ENCODE measurements at places on chromosomes 7 and 10.

- DNase-seq = no peak
These were observed 246.0 kb upstream of the NFE2L3 start for GRCh38 chr7:25906003-25906402.

DNA sequence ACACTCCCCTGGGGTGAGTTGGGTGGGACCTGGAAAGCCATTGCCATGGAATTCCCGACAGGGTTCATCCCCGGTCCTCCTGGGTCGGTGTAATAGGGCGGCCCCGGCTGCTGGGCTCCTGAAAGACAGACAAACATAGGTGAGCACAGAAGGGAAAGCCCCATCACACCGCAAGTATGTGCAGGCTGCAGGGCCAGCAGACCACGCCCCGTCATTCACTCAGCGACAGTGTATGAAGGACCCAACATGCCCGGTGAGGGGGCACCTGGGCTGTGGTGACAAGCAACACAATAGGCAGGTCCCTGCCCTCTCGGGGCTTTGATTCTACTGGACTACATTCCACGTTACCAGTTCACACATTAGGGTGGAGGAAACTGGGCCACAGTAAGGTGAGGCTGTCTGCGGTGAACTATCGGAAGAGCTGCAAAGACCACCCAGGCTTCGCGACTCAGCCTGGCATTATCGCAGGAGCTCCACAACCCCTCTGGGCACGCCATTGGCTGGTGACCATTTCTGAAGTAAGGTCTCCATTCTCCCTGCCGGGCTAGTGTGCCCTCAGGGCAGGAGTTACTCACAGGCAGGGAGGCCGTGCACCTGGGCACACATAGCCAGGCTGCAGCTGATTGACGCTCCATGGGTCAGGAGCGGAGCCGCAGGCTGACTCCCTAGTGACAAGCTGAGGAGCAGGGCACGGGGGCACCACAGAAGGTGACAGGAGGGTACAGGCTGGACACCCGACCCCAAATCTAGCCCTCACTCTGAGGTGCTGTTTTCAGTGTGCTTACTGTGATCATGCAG, 99.2 kb downstream of the VOPP1 start:
- DNase-seq = no peak

DNA sequence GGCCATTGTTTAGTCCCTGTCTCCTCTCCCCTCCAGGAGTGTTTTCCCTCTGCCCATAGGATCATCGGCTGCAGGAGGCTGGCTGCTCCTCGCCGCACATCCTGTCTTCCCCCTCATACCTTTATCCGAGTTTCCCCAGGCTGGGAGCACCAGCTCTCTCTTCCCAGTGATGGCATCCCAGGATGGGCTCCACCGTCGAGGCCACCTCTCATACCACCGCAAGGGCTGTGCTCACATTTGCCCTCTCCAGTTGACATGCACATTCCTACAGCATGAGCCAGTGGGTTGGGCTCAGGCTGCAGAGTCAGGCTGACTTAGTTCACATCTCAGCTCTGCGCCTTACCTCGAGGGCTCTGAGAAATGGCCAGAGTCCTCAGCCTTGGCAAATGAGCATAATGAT, 12.1 kb downstream of the HKDC1 start:
- peak; percentile 39 for DNase-seq

DNA sequence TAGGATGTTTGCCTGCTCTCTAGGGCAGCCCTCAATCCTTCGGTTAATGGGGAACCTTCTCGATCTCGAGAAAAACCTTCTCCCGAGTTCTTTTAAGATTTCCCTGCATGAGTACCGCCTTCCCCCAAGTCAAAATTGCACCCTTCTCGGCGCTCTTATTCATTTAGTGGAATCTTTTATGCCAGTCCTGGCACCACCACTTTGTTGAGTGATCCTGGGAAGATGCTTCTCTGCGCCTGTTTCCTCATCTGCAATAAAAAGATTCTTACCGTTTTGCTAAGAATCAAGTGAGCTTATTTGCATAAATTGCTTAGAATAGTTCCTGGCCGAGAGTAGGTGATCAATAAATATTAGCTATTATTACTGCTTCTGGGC, 697 bp downstream of the ARPC1A start:
- no peak for DNase-seq

- no peak for DNase-seq
These were observed 40.7 kb downstream of the TARP start for GRCh38 chr7:38232502-38233366.

DNA sequence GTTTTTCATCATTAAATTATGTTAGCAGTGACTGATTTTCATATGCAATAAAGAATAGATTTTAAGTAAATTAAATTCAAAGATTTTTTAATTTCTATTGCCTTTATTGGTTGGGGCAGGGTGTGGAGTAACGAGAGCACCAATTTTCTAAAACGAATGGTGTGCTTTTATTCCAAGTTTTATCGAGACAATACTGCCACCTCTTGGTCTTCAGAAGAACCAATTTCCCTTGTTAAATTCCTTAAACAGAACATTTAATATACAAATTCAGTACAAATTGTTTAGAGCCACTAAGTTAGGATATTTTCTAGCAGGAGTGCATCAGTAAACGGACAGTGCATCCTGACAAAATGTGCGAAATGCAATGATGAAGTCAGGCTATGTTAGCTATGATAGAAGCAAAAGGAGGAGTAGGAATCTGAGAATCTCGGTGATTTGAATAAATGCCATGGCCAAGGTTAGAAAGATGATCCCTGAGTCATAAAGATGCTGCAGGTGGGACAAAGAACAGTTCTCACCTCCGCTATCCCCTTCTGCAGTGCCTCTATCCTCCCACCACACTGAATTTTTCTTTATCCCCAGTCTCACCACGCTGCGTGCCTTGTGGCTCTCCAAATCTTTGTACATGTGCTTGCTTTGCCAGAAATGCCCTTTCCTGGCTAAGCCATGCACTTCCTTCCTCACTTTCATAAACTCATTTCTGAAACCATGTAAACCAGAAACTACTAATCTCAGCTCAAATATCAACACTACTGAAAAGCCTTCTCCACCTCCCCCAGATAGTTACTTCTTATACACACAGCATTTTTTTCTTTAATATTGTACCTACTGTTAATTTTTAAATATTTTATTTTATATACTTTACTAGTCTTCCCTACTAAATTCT, 31.9 kb upstream of the AGBL3 start:
- no peak for DNase-seq

- DNase-seq = no peak
These were observed 25.5 kb downstream of the NYAP1 start for GRCh38 chr7:100509231-100509630.

GRCh38 chr7:15159261-15159660, 256.7 kb upstream of the DGKB start:
- DNase-seq = no peak

GRCh38 chr10:663831-664251, 25.6 kb downstream of the DIP2C start:
- no peak for DNase-seq

- no peak for DNase-seq
These were observed 69.7 kb downstream of the CFAP46 start for GRCh38 chr10:132872658-132873057.

DNA sequence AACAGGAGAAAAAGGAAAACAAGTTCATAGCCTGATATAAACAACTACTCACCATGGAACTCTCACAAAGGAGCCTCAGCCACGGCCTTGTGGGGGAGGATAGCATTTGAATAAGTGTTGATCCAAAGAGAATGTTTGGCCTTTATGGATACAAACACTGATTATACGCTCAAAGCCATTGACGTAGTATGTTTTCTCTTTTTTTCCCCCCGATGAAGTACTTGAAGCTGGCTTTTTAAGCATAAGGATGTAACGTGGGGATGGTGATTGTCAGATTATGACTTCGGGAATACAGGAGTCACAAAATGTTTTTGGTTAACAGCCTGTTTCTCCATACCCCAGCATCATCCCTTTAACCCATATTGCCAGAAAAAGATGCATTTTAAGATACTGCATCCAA, 39.8 kb downstream of the CELF2 start:
- no peak for DNase-seq

- DNase-seq = peak; percentile 36
These were observed 113.4 kb downstream of the PTPN20 start for GRCh38 chr10:47024399-47025252.

DNA sequence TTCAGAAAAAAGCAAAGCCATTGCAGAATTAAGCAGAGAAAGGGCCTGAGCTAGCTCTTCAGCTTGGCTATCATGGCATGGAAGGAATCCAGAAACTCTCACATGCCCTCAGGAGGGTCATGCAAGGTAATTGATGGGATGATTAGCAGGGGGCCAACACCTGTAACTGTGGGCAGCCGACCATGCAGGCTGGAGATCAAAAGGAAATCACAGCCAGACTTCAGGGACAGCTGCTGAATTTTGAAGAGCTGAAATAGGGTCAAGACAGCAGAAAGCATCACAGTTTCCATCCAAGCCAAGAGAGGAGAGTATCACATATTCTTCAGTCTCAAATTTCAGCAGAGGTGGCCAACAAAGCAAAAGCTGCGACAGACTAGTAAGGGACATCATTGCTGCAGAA, 239.6 kb upstream of the STEAP1 start:
- DNase-seq = no peak

DNA sequence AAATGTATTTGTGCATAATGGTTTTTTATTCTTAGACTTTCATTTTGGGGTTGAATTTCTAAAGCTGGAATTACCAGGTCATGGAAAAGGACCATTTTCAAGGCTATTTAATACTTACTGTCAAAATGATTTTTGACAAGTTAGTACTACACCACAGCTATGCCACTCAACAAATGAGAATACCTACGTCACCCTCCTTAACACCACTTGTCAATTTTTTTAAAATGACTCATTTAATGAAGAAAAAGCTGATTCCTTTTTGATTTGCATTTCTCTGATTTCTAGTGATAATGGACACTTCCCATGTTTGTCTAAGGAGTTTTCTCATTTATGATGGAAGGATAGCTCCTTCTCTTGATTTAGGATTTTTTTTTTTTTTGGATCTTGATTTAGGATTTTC, 63.3 kb downstream of the VSTM4 start:
- no peak for DNase-seq

GRCh38 chr7:4042402-4043045, 639.6 kb upstream of the FOXK1 start:
- DNase-seq = no peak

GRCh38 chr7:144414815-144415214, 11.3 kb upstream of the NOBOX start:
- no peak for DNase-seq

GRCh38 chr7:85010306-85010705, 176.6 kb downstream of the SEMA3D start:
- DNase-seq = no peak

GRCh38 chr7:81641873-81642272, 128.0 kb downstream of the HGF start:
- no peak for DNase-seq

- no peak for DNase-seq
These were observed 33.6 kb downstream of the AOAH start for GRCh38 chr7:36690514-36691187.

DNA sequence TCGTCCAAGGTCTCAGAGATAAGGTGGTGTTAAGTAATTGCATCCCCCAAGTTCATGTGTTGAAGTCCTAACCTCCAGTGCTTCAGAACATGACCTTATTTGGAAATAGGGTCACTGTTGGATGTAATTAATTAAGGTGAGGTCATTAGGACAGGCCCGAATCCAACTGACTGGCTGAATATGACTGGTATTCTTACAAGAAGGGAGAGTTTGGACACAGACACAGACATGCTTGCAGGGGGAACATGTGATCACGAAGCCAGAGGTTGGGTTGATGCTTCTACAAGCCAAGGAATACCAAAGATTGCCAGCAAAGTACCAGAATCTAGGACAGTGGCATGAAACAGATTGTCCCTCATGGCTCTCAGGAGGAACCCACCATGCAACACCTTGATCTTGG, 173.5 kb upstream of the LYZL2 start:
- no peak for DNase-seq

GRCh38 chr10:36280890-36281499, 638.9 kb upstream of the FZD8 start:
- no peak for DNase-seq

GRCh38 chr7:72435366-72435765, 23.2 kb upstream of the CALN1 start:
- DNase-seq = no peak

DNA sequence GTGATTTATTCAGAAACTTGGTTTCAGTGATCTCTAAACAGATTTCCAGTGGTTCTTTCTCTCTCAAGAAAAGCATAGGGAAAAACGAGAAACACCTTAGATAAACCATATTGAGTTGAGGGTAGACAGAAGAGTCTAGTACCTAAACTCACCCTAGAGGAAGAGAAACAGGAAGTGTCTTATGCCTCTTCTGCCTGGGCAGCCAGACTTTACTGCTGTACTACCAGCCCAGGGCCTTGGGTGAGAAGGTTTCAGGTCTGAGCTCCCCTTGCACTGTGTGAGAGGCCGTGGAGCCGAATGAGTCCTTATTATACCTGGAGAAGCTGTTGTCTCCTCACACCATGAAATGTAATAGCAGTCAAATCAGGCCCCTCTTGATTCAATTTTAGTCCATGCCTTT, 18.2 kb downstream of the HIF1AN start:
- DNase-seq = no peak

GRCh38 chr7:24229481-24230226, 54.3 kb upstream of the NPY start:
- DNase-seq = no peak

- DNase-seq = no peak
These were observed 493.3 kb upstream of the PODXL start for GRCh38 chr7:132049462-132050304.

- no peak for DNase-seq
These were observed 27.6 kb upstream of the SFMBT2 start for GRCh38 chr10:7438196-7438986.

GRCh38 chr10:22317076-22317370, 835 bp downstream of the COMMD3 start:
- no peak for DNase-seq
